ENCODE measurements at places on chromosomes 7 and 10.

- DNase-seq, result no peak
These were observed 89.7 kb downstream of the POLR1F start for GRCh38 chr7:19619122-19619521.

GRCh38 chr7:44482502-44483485 lies 7.7 kb downstream of the NUDCD3 start:
- DNase-seq, result no peak

- no peak for DNase-seq
These were observed 8.0 kb upstream of the IL6 start for GRCh38 chr7:22718911-22719420.

- no peak for DNase-seq
These were observed 717.1 kb upstream of the LRRN3 start for GRCh38 chr7:110373859-110374258.
